C1 segment of cervical spinal cord (tissue), 14 donors: ENCODE measurements at places on chromosomes 1 and 21.

DNA sequence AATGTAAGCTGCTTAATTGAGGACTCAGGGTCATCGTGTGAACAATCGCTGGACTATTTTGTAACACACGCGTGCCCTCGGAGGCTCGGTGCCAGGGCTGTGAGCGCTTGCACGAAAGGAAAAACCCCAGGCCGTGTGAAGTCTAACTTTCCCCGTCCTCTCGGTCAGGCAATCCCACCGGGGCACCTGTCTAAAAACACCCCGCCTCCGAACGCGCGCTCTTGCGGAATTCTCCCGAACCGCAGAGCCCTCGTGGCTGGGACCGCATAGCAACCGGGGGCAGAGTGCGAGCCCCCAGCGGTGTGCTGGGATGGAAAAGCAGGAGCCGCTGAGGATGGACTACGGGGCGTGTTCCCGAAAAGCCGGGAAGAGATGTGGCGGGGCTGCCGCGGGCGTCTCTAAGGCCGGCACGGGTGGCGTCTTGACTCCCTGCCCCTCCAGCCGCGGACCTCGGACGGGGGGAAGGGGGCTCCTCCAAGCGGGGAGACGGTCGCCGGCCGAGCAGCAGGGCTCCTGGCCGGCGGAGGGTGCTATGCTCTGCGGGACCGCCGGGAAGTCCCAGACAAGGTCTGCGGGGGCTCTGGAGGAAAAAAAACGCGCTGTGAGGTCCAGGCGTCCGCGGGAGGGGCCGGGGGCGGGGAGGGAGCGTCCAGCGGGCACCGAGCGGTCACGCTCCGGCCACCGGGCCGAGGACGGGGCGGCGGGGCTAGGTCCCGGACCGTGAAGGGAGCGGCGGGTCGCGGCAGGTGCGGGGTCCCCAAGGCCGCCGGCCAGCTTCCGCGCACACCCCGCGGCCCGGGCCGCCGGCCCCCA lies 936 bp downstream of the ZBTB21 start:
- DNase-seq = peak; percentile 71

- DNase-seq = no peak
Observed at GRCh38 chr1:70893381-70893780, 154.2 kb downstream of the PTGER3 start.

DNA sequence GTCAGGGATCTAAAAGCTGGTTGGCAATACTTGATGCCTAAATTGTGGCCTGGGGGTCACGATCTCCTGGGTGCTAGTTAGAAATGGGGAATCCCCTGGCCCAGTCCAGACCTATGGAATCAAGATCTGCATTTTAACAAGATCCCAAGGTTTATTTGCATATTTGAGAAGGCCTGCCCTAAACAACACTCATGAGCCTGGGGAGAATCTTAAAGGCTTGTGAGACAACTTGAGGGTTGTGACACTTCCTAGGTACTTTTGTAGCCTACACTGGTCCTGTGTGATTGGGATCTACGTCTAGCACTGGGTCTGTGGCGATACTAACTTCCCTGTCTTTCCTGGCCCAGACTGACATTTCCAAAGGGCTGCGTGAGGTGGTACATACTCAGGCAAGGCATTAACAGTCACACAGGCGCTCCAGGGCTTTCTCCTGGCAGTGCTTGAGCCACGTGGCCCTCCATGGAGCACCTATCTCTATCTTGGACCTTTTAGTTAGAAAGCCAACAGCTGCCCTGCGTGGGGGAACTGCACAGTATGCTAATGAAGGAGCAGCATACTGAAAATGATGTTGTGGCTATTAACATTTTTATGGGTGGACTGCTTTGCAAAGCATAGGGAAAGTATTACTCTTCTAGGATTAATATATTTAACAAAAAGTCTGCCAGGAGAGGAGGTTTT lies 263.1 kb downstream of the ST6GALNAC3 start:
- DNase-seq = no peak

GRCh38 chr1:64212031-64212430 lies 8.6 kb downstream of the UBE2U start:
- no peak for DNase-seq

DNA sequence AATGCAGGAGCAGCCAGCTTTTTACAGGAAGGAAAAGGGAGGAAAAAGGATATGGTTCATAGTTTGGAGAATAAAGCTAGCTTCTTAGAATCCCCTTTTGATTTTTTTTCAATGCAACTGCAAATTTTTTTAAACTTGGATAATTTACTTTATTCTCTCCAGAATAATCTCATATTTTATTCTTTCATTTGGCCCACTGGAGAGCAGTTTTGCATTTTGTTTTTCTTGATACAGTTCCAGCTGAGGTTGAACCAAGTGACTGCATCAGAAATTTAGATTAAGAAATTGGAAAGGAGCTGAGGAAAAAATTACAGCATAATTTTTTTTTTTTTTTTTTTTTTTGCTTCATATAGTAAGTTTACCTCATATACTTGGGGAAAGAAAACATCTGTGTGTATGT lies 22.8 kb downstream of the GABPA start:
- DNase-seq = no peak
